ENCODE measurements at places on chromosomes 1 and 21. TPM values are rescaled to one million over a fixed set of nuclear protein-coding genes. Genes with fewer than 3 reads are reported as not detected.

- DNase-seq = no peak
Observed at GRCh38 chr1:33300673-33301072, 20.2 kb downstream of the A3GALT2 start.

- peak; percentile 28 for DNase-seq
Observed at GRCh38 chr1:9009438-9010370, 16.5 kb downstream of the SLC2A7 start.

GRCh38 chr21:26130249-26130881 is 40.2 kb downstream of the APP start:
- DNase-seq = no peak

- no peak for DNase-seq
Observed at GRCh38 chr1:40663324-40664166, 1.9 kb downstream of the RIMS3 start.

DNA sequence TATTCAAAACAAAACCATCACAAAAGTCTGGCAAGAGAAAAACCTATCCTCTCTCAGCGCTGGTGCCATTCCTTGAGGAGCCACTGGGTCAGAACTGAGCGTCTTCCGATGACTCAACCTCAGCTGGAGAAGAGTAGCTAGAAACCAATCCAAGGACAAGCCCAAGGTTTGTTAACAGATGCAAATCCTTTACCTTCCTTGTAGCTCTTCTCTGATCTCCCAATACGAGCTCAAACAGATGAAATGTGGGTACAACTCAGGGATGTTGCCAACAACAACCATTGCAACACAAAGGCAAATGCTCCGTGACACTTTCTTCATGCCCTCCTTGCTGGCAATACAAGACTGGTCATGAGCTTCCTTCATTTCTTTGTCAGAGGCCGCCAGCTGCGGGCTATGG is 337.1 kb downstream of the SIPA1L2 start:
- no peak for DNase-seq

DNA sequence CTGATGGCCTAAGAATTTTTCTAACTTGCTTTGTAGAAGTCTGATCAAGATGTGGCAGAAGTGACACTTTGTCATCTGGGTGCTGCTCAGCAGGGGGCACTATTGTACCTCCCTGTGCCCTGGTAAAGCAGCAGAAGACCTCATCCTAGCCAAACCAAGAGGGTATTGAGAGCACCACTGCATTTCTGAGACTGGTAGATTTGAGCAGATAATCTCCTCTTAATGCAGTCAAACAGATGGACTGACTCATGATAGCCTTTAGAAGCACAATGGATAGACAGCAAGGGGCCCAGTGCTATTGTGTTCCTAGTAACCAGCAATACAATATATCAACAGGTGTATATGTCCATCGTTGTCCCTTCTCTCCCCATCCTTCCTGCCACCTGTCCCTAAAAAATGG is 5.7 kb downstream of the TPM3 start:
- DNase-seq = peak; percentile 56

DNA sequence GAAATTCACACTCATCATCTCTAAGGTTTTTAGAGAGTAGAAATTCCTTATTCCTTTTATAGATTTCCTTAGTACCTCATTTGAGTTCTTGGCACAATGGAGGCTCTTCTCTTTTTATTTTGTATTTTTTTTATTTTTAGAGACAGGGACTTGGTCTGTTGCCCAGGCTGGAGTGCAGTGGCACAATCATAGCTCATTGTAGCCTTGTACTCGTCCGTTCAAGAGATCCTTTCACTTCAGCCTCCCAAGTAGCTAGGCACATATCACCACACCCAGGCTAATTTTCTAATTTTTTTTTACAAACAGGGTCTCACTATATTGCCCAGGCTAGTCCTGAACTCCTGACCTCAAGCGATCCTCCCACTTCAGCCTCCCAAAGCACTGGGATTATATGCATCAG is 29.6 kb downstream of the RGL1 start:
- DNase-seq = no peak

GRCh38 chr1:81205956-81206355 is 594.8 kb upstream of the ADGRL2 start:
- no peak for DNase-seq

DNA sequence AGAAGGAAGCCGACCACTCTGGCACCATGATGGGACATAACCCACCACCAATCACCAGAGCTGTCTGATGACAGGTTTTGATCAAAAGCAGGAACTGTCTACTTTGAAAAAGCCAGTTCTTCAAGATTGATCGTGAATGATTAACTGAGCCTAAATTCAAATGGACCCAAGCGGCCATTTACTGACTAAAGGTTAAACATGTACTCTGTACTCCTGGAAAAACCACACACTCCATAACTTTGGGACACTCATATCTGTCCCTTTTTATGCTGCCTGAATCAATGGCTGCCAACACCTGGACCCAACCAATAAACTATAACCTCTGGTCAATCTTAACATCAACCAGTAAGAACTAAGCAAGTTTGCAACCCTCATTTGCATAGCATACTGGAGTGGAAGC is 206.6 kb downstream of the URB2 start:
- DNase-seq = no peak

GRCh38 chr1:26545969-26546323 is 16.4 kb downstream of the RPS6KA1 start:
- DNase-seq = no peak

DNA sequence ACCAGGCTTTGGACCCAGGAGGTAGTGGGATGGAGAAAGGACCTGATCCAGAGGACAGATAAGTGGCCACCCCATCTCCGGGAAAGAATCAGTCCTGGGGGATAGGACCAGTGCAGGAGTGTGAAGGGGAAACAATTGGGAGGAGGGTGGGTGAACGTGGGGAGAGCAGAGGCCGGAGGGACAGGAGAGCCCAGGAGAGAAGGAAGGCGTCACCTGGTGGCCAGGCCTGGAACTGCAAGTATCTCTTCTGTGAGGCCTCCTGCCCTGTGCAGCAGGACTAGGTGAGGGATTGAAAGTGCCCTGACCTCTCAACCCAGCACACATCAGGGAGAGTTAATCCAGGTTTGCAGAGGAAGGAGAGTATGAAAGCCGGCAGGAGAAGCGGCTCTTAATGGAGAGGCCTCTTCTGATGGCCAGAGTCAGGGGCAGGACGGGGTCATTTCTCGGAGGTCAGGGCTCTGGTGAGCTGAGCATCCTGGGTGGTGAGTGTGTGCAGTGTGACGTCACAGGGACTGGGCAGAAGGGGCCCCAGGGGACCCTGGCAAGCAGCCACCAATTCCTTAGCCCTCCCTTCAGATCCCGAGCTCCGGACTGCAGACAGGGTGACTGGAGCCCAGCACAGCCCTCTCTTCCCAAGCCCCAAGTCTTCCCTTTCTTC is 9.2 kb upstream of the LAD1 start:
- DNase-seq = peak; percentile 60

- no peak for DNase-seq
Observed at GRCh38 chr1:206495493-206496046, 11.8 kb upstream of the RASSF5 start.

DNA sequence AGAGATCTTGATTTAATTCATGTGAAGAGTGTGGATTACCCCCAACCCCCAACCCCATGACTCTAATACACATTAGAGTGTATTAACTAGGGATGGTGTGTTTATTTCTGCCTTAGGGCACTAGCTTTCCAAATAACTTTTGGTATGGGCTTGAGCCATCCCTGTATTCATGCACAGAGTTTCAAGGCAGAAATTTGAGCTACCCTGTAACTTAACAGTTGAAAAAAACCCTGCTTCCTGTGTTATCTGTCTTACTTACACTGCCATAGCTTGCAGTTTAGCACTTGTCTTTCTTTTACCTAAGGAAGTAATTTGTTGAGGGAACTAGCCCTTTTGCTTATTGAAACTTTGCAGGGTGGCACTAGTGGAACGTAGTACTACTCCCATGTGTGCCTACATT is 6.3 kb downstream of the SRSF11 start:
- no peak for DNase-seq

DNA sequence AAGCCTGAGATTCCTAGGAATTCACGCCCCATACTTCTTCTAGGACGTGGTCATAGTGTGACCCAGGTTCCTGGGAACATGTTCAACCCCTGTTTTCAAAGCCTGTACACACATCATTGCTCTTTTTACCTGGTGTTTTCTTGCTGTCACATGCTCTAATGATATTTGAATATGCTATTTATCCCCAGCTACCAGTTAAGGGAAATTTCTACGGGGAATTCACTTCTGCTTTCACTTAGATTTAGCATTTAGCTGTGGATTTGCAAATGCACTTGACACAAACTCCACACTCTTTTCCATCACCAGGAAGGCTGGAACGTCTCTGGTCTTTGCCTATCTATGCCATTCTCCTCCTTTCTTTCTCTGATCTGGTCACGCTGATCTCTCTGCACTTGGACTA is 11.3 kb upstream of the SAMSN1 start:
- no peak for DNase-seq

DNA sequence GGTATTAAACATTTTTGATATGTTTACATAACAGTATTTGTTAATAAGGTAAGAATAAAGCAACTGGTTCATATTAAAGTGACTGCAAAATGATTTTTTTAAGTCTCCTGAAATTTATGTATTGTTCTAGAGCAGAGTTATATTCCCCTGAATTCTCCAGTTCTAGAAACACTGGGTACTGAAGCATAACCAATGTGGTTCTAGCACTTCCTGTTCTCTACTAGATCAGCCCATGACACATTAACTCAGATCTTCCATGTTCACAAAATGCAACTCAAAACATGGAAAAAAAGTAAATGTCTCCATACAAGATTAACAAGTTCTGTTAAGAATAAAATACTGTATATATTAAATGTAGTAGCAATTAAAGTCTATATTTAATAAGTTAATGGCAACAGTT is 3.9 kb downstream of the NEGR1 start:
- no peak for DNase-seq

DNA sequence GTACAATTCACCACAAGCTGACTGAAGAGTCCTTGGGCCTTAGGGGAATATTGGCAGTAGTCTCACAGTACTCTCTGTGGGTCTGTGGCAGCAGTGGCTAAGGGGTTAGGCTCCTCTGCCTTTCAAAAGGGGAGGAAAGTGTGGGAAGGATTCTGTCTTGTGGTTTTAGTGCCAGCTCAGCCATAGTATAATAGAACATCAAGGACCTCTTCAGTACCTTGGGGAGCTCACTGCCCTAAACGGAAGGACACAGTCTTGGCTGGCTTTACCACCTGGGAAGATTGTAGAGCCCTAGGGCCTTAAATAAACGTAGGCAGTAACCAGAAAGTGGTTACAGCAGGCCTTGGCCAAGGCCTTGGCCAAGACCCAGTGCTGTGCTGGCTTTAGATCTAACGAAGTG is 265.7 kb downstream of the COL11A1 start:
- DNase-seq = no peak

DNA sequence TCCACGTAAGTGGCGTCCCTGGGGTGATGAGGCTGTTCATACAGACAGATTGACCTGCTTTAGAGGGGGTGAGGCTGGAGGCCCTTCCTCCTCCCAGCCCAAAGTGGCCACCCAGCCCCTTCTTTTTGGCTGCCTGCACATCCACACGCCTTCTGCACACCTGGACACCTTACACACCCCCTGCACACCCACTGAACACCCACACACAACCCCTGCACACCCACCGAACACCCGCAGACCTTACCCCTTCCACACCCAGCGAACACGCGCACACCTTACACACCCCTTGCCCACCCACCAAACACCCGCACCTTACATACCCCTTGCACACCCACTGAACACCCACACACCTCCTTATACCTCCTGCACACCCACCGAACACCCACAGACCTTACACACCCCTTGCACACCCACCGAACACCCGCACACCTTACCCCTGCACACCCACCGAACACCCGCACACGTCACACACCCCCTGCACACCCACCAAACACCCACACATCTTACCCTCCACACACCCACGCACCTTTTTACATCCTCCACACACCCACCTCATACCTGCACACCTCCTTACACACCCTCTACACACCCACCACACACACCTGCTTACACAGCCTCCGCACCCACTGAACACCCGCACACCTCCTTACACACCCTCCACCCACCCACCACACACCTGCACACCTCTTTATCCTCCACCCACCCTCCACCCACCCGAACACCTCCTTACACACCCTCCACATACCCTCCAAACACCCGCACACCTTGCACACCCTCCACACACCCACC is 37.7 kb downstream of the COQ8A start:
- no peak for DNase-seq

DNA sequence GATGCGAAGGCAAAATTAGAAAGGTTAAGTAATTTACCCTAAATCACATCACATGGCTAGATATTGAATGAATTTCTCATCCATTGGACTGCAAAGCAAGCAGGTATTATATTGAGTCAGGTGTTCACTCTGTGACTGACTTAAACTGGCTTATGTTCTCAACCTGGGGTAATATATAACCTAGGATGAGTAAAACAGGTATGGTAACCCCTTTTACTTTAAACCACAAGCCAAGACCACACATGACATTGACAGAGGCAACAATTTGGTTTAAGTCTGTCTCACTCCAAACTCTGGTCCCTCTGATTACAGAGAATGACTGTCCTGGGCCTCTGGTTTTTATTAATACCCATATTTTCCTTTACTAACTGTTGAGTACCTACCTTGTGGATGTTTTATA is 33.3 kb downstream of the MAEL start:
- no peak for DNase-seq

GRCh38 chr21:36155603-36156338 is 853 bp upstream of the DOP1B start:
- DNase-seq = no peak

DNA sequence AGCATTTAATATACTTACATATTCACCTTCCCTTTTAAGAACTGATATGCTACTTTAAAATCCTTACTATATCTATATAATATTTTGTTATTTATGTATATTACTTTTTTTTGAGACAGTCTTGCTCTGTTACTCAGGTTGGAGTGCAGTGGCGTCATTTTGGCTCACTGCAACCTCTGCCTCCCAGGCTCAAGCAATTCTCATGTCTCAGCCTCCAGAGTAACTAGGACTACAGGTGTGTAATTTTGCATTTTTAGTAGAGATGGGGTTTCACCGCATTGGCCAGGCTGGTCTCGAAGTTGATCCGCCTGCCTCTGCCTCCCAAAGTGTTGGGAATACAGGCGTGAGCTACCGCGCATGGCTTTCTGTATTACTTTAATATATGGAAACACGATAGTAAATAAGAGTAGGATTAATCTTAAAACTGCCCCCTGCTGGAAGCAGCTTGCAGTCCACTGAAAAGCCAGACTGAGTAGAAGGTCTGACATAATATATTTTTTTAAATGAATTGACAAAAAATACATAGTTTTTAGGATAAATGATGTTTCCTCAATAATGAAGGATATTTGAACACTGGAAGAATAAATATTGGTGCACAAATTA is 24.4 kb downstream of the RCAN3 start:
- no peak for DNase-seq

DNA sequence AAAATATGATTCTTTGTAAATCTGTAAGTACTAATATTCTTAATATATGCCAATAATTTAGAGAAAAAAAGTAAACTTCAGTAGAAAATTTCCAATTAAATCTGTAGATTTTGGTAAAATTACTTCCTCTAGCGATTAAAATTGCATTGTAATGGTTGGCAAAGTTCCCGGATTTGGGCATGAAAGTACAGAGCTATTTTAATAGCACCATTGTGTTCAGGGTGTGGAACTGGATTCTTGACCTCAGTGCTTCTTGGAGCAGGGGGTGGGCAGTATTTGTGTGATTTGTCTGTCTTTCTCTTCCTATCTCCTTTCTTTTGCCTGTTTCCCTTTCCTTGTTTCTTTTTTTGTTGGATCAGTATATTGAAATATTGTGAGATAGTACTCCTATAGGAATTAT is 72.1 kb downstream of the DNM3 start:
- DNase-seq = no peak

Gene MARK1
- not detected for total RNA-seq

Gene PPM1J
- total RNA-seq = 0.59 TPM

Gene RGS13
- total RNA-seq = not detected

Gene OR6K2
- not detected for total RNA-seq

Gene PER3
- total RNA-seq = 4.5 TPM

Gene FCRL2
- total RNA-seq = not detected
